Upper lobe of right lung (tissue), 1 donor: ENCODE measurements at places on chromosomes 7 and 10. TPM values are rescaled to one million over a fixed set of nuclear protein-coding genes. Genes with fewer than 3 reads are reported as not detected.

Gene ALOX5
- total RNA-seq = 128 TPM

Gene WIPF3
- 0.67 TPM for total RNA-seq

Gene MNX1
- 0.93 TPM for total RNA-seq

Gene NPSR1
- not detected for total RNA-seq

Gene ZNF488
- total RNA-seq = 0.41 TPM

DNA sequence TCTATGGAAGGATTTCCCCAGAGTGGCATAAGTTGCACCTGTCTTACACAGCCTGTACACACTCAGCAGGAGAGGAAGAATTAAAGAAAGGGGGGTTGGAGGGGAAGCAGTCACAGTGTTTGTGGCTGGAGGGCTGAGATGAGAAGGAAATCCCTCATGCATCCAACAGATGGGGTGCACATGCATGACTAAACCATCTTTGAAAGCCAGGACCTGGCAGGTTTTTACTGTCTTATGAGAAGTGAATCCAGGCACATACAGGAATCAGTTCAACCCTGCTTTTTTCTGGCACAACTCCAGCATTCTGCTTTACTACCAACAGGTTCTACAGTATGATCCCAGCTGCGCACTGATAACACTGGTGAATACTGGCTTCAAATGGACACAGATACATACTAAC lies 107.7 kb downstream of the CACNA2D1 start:
- DNase-seq = no peak

GRCh38 chr10:14385596-14386593 lies 55.2 kb upstream of the FRMD4A start:
- DNase-seq = no peak

DNA sequence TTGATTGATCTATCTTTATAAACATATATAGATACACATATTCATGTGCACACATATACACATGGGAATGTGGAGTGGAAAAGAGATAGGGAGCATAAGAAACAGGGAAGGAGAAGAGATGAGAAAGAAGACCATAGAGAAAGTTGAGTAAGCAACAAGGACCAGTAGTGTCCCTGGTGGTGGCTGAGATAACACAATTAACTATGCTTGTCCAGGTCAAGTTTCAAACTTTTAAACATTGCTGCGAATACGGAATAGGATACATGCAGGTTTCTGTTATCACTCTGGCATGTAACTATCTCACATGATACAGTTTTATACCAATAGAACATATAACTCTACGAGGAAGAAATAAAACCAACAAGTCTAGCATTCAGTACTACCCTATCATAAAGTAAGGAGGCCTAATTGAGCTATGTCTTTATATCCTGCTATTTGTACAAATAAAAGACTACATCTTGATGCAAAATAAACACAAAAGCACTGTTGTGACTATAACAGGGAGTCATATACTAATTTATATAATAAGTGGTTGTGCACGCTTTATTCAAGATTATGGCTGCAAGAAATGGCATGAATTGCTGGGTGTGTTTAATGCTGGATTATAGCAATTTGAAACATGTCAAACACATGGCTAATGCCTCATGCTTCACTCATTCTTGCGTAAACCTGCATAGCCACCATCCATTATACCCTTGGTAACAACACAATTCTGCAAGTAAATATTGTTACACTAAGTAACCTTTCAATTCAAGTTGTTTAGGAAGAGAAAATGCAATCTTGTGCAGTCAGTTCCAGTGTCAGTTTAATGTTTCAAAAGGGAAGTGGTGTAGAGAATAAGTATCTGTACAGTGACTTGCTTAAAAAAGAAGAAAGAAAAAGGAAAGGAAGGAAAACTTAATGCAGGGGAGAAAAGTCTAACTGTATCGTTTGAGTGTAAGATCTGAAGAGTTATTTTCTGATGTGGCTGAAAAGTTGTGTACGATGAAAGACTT lies 8.2 kb downstream of the FOXP2 start:
- no peak for DNase-seq

DNA sequence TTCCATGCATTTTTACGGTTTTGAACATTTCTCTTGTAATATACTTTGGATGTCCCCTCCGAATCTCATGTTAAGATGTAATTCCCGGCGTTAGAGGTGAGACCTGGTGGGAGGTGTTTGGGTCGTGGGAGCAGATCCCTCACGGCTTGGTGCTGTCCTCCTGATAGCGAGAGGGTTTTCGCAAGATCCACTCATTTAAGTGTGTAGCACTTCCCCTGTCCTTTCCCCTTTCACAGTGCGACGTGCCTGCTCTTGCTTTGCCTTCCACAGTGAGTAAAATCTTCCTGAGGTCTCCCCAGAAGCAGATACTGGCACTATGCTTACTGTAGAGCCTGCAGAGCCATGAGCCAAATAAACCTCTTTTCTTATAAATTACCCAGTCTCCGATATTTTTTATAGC lies 6.6 kb downstream of the GPR141 start:
- no peak for DNase-seq

GRCh38 chr10:43002596-43002995 lies 74.3 kb upstream of the RET start:
- DNase-seq = no peak

DNA sequence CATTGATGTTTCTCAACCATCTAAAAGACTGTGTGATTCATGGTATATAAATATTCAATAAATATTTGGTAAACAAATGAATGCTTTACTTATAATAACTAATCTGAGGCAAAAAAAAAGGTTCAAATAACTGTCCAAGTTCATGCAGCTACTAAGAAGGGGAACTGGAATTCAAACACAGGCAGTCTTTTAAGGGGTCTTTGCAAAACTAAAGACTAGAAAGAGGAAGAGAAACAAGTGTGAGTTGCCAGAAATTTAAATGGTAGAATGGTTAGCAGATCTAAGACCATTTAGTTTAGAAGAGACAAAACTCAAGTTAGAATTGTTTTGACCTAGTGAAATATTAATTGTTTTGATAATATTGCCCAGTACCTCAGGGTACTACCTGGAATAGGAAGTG lies 642.0 kb upstream of the LRRN3 start:
- no peak for DNase-seq

DNA sequence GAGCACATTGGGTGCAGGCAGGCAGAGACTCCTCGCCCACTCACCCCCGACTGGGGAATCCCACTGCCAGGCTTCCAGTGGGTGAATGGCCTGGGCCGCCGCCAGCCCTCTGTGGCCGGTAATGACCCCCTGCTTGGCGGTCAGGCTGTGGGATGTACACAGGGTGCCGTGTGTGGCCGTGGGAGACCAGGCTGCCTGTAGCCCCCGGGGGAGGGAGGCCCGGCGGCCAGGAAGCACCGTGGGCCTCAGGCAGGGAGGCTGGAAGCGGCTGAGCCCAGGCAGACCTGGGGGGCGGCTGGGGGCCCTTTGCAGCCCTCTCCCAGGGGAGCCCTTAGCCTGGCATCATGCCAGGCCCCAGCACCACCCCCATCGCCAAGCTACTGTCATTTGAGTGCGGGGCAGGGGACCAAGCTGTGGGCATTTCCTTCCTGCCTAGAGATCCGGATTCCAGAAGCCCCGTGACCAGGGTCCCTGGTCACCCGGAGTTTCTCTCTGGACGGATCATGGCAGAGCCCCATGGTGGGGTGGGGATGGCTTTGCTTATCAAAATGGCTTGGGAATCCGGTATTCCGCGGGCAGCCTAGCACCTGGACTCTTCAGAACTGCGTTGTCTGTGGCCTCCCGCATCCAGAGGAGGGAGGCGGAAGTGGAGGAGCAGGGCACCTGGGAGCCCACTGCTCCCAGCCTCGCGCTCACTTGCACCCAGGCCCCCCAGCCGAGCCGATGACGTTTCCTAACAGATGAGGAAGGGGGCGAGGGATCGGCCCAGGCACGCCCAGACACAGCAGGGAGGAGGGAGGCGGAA lies 1.1 kb downstream of the TTYH3 start:
- DNase-seq = peak; percentile 86

DNA sequence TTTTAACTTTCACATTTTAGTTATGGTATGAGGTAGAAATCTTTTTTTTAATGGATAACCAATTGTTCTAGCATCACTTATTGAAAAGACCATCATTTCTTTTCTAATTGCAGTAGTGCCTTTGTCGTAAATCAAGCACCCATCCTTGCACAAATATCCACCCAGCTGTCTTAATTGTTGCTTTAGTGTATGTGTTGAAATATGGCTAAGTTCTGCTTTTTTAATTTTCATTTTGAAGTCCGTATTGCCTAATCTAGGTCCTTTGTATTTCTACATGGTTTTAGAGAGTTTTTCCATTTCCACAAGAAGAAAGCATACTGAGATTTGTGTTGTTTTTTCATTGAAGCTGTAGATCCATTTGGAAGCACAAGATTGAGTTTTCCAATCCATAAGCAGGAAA lies 259.6 kb upstream of the SEMA3E start:
- DNase-seq = no peak

- no peak for DNase-seq
Observed at GRCh38 chr10:90856261-90856660, 1.6 kb downstream of the HTR7 start.

- DNase-seq = no peak
Observed at GRCh38 chr10:12513003-12513365, 163.6 kb downstream of the CAMK1D start.

- DNase-seq = no peak
Observed at GRCh38 chr10:100508691-100509150, 10.9 kb downstream of the SEC31B start.

GRCh38 chr7:101156866-101157589 lies 2.8 kb downstream of the AP1S1 start:
- no peak for DNase-seq
